ENCODE measurements at places on chromosomes 16 and 17.

- no peak for DNase-seq
These were observed 22.3 kb downstream of the KATNB1 start for GRCh38 chr16:57757883-57758282.

DNA sequence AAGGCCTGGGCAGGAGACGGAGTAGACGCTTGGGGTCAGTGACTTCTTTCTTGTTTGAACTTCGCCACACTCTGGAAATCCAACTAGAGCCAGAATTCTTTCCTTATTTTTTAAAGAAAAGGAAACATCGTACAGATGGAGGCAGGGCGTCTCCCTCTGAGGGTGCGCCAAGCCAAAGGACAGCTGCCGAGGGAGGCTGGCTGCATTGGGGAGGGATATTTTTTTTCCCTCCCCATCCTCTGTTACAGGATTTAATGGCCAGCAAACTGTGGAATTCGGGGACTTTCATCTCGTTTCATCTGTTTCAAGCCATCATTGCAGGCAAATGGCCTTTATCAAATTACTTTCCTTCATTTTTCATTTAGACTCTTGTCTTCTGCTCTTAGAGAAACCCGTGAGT lies 15.9 kb downstream of the CDK5R1 start:
- no peak for DNase-seq

GRCh38 chr17:40473573-40474365 lies 27.7 kb downstream of the TNS4 start:
- DNase-seq: no peak

DNA sequence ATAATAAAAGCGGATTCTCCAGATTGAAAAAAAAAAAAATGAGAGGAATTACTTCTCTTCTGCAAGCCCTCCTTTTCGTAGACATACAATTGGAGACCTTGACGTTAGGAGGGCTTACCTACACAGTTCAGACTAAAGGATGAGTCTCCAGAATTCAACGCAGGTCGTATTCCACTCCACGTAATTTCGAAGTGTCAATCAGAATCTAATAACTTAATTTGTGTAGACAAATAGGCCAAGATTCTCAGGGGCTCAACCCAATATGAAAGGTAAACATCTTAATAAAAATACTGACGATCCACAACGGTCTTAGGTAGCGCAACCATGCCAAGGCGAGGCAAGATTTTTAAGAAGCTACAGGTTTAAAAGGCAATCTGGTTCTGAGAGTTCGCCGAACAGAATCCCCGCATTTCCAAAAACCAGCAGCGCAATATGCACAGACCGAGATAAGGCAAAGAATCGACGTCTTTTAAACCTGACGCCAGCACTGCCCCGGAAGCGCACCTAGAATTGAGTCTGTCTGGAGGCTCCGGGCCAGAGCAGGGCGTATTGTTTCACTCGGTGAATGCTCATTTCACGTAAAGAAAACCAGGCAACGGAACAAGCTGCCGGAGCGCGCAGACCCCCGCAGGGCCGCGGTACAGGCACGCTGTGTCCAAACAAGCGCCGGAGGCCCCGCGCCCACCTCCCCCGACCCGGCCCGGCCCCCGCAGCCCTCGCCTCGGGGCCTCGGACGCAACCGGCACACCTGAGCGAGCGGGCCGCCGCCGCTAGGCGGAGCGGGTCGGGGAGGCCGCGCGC lies 623 bp downstream of the MBTPS1 start:
- peak; percentile 21 for DNase-seq

GRCh38 chr17:39671651-39672521 lies 3.6 kb downstream of the PNMT start:
- DNase-seq: no peak

DNA sequence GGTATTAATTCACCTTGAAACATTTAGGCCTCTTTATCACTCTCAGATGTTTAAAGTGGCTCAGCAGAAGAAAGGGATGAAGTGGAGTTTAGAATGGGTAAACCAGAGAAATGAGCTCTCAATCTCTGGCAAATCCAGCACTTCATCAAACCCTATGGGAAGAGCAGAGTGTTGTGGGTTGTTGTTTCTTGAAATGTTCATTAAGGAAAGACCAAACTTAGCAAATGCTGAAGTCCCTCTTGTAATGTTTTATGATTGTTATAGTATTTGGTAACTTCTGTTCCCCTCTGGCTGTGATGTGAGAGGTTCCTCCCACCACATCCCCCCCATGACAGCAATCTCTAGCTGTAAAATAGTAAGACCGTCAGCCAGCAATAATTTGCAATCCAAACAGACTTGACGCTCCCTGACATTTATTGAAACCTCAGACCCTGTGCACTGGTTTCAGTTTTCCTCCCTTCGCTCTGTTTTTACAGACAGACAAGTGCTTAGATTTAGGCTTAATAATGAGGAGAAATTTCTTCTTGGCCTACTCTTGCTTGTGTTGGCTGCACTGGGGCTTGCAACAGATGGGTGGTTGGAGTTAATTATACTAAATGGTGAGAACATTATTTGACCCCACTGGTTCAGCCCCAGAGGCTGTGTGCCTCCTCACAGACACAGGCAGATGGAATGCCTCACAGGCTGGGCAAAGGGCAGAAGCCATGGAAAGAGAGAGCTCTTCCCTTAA lies 609.4 kb upstream of the SOX9 start:
- no peak for DNase-seq

Data from stimulated activated CD4-positive, alpha-beta T cell treated with anti-CD3 and anti-CD28 coated beads, Interleukin-12 subunit alpha, Interleukin-12 subunit beta, amount 100 ng/mL, for 48 hours (primary cell).